ENCODE measurements at places on chromosomes 7 and 10.

DNA sequence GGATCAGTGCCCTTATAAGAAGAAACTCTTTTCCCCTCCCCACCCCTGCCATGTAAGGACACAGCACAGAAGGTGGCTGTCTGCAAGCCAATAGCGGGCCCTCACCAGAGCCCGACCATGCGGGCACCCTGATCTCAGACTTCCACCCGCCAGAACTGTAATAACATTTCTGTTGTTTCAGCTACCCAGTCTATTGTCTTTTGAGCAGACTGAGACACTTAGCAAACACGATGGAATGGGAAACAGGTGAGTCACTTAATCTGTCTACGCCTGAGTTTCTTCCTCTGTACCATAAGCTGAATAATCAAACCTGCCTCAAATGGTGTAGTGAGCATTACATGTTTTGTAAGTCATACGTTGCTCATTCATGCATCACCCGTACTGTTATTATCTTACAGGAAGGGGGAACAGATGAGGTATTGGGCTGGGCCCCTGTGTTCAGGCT is 58.2 kb downstream of the STRA8 start:
- no peak for DNase-seq

GRCh38 chr10:101222683-101223273 is 6.5 kb downstream of the LBX1 start:
- DNase-seq: no peak

GRCh38 chr7:150958062-150958552 is 20.0 kb downstream of the KCNH2 start:
- no peak for DNase-seq

GRCh38 chr7:33578166-33578565 is 327.2 kb upstream of the BMPER start:
- no peak for DNase-seq

GRCh38 chr7:108589874-108590273 is 20.2 kb downstream of the DNAJB9 start:
- DNase-seq: no peak

GRCh38 chr7:114645451-114645850 is 230.8 kb downstream of the FOXP2 start:
- DNase-seq: no peak

- DNase-seq: no peak
Measured at GRCh38 chr10:97243836-97244235, 48.6 kb downstream of the ARHGAP19 start.

- DNase-seq: no peak
Measured at GRCh38 chr7:140267381-140268226, 90.8 kb upstream of the KDM7A start.

Measured in HTR-8/SVneo (cell line).